ENCODE measurements at places on chromosomes 1 and 21.

GRCh38 chr1:156496211-156496761 is 4.3 kb downstream of the MEF2D start:
- DNase-seq = peak; percentile 58

GRCh38 chr21:31405604-31406003 is 61.5 kb upstream of the TIAM1 start:
- no peak for DNase-seq

DNA sequence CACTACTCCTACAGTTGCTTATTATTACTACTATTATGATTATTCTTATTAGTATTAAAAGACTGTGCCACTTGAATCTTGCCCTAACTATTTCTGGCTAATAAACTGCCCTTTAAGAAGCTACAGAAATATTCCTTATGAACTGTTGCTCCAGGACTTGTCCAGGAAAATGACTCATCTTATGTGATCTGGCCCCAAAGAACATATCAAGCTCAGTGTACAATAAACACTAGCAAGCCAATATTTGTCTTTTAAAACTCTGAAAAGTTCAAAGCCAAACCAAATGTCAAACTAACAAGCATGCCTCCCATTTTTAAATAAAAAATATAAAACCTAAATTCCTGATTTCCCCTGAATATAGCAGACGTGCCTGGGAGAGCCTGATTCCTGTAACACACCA is 88.7 kb upstream of the SIM2 start:
- peak; percentile 10 for DNase-seq

- peak; percentile 48 for DNase-seq
Measured at GRCh38 chr1:223837206-223837605, 8.5 kb downstream of the TP53BP2 start.

- DNase-seq = peak; percentile 66
Measured at GRCh38 chr1:25771221-25772114, 28.5 kb upstream of the SELENON start.

DNA sequence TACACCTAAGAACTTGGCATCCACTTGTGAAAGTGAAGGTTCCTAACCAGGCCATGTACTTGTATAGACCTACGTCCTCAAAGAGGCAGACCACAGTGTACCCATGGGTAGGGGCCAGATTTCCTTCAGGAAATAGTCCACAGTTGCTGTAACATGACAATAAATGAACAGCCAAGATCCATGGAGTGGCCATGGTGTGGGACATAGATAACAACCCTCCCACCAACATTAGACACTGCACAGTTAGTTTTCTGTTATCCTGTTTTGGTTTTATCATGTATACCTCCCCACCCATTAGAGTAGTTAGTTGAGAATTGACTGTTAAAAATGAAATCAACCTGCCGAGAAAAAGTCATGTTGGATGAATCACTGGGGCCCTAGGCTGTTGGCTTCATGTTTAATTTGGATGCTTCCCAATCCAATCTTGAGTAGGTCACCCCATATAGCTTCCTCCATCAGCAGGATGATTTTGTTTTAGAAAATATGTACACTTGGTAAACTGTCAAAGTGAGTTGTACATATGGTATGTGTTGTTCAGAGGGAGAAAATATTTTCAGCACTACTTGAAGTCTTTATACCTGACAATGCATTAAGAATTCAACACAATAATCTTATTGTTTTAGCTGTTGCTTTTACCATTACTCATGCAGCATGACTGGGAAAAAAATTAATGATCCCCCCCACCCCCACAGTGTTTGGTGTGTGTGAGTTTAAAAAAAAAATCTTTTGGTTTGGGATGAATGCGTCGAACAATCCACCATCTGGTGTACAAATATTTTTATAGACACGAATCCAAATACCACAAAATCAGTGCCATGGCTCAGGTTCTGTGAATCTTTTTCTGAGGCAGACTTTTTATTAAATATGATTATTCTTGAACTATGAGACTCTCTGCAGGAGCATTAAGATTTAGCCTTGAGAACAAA is 88.3 kb upstream of the ARHGAP29 start:
- peak; percentile 92 for DNase-seq

GRCh38 chr1:65512383-65512782 is 91.9 kb downstream of the LEPR start:
- no peak for DNase-seq

DNA sequence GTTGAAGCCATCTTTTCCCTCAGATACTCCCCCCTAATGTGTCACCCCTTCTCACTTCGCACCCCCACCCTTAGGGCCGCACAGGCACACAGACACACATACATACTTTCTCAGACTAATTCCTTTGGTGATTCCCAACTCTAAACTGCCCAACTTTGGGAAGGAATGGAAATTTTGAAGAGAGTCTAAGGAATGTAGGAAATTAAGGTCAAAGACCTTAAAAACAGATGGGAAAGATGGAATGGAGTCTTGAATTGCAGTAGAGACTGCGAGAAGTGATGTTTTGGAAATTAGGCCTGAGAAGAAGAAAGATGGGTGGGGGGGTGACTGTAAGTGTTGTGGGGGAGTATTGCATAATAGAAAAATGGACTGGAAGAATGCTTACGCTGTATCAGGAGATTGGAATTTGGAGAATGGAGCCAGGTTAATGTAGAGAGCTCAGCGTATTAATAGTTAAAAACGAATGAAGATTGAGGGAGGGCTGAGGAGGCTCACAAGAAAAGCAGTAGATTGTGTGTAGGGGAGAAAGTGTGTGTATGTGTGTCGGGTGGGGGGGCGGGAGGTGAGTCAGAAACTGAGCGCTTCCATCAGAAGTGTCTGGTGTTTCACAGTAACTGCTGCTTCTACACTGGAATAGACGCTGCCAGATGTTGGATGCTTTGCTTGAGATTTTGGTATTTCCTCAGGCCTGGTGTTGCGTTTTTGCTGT is 1.7 kb downstream of the PIP5K1A start:
- DNase-seq = peak; percentile 88

- no peak for DNase-seq
Measured at GRCh38 chr1:93573940-93574469, 107.6 kb downstream of the BCAR3 start.
